Fibroblast of lung (primary cell): ENCODE measurements at places on chromosomes 12 and 14. TPM values are rescaled to one million over a fixed set of nuclear protein-coding genes. Genes with fewer than 3 reads are reported as not detected.

NAV3 gene
- polyA plus RNA-seq = 30.8 and 40.9 TPM in 2 replicates

FAM186B gene
- 0.10 and 0.11 TPM in 2 replicates for polyA plus RNA-seq

BHLHE41 gene
- polyA plus RNA-seq = 2.4 and 7.4 TPM in 2 replicates

LALBA gene
- polyA plus RNA-seq = not detected in 2 replicates

GPR162 gene
- polyA plus RNA-seq = 3.3 and 5.6 TPM in 2 replicates
